Fibroblast of the aortic adventitia (primary cell): ENCODE measurements at places on chromosomes 11 and 22.
A peak's percentile ranks its signal among the peaks of the same experiment; 100 is the strongest.

DNA sequence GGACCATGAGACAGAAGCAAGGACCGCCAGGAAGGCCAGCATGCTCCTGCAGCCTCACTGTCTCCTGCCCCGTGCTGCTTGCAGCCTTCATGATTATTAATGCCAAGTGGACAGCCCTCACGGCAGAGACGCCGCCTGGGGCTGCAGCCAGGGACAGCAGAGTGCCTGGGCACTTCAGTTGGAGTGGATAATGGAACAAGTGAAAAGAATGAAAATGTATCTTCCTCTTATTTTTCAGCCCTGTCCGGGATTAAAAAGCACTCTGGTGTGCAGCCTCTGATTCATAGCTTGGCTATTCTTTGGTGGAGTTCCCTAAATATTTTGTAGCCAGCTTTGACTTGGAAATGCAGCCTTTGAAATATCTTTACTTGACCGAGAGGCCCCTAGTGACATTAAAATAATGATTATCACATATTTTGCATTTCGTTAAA, 1404.2 kb downstream of the BRD1 start:
- DNase-seq: peak; percentile 1

DNA sequence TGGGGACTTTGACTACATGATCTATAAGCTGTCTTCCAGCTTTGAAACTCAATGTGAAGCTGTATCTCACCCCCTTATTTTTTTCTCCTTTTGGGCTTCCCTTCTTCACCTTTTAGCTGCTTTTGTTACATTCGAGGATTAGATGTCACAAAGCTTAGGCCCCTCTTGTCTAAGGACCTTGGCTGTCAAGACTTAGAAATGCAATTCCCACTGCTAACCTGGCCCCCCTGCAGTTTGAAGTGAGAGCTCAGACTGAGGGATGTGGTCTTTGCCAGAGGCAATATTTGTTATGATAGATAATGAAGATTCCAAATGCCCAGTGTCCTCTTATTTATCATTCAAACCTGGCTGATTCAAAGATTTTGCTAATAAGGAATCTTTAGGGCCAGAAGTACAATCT, 128.3 kb downstream of the ARL14EP start:
- DNase-seq: no peak

DNA sequence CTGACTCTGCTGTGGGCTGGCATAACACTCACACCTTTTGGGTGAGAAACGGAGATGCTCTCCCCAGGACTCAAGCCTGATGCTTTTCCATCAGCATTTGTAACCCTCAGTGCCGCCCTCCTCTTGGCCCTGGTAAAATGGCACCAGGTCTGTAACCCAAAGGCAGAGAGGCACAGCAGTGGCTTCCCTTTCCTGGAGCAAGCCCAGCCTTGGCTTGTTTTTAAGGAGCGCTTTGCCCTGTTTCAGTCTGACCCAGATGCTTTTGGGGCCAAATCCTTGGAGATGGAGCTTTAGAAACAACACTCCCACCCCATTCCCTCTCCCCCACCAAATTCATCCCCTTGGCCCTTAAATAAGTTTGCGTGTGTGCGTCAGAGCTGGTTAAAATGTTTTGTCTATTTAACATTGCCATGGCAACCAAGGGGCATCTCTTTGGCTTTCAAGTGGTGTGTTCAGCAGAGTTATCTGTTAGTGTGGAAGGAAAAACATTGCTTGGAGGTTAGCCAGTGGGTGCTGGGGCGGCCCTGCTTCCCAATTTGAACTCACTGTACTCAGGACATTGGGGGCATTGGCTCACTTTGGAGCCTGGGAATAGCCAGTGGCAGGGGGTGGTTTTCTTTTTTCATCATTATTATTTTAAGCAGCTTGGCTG, 134.1 kb downstream of the NAV2 start:
- DNase-seq: no peak

- DNase-seq: no peak
Observed at GRCh38 chr22:38027487-38027886, 29.7 kb upstream of the PICK1 start.

GRCh38 chr22:40973144-40973543, 22.0 kb downstream of the RBX1 start:
- no peak for DNase-seq

- no peak for DNase-seq
Observed at GRCh38 chr22:26417406-26417805, 11.7 kb upstream of the ASPHD2 start.

DNA sequence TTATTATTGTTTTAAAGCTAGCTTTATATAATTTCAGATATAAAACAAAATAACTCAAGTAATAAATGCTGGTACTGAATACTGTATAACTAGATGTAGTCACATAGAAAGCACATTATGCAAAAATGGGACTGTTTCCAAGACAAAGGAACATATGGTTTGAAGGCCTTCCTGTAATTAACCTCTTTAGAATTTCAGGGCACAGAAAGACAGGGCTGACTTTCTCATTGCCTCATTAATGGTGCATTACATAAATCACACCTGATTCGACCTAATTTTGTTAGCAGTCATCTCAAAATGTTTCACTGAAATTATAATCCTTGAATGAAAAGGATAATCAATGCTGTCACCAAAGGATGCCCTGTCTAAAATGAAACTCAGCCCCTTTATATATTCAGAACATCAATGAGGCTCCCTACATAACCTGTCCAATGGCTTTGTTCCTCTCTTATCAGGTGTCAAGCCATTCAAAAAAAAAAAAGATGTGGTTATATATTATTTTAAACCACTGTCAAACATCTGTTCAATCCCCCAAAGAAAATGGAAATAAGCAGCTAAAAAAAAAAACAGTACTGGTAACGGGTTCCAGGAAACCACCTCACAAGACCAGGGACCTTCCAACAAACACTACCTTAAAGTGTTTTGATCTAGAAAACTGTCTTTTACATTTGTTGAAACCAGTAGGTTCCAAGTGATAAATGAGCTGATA, 77.4 kb downstream of the FAM168A start:
- no peak for DNase-seq

DNA sequence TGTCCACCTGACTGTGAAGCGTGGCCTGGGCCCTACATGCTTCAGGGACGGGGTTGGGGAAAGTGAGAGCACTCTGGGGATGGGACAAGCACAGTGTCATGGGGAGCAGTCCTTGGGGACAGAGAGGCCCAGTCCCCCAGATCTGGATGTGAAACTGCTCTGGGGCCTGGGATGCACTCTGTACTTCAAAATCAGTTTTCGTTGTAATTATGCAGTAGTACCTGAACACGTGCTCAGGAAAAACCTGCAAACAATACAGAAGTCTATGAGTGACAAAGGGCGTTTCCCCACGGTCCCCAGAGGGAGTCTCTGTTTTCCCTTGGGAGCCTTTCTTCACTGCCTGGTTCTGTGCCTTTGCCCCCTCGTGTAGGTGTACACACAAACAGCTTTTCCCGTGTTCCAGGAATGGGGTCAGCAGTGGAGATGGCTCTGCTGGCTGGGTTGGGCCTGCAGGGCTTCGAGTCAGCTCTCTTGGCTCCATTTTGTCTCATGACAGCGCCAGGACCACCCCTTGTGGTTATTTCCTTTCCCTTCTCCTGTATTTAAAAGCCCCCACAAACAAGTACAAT, 5.2 kb upstream of the TNFRSF13C start:
- no peak for DNase-seq

DNA sequence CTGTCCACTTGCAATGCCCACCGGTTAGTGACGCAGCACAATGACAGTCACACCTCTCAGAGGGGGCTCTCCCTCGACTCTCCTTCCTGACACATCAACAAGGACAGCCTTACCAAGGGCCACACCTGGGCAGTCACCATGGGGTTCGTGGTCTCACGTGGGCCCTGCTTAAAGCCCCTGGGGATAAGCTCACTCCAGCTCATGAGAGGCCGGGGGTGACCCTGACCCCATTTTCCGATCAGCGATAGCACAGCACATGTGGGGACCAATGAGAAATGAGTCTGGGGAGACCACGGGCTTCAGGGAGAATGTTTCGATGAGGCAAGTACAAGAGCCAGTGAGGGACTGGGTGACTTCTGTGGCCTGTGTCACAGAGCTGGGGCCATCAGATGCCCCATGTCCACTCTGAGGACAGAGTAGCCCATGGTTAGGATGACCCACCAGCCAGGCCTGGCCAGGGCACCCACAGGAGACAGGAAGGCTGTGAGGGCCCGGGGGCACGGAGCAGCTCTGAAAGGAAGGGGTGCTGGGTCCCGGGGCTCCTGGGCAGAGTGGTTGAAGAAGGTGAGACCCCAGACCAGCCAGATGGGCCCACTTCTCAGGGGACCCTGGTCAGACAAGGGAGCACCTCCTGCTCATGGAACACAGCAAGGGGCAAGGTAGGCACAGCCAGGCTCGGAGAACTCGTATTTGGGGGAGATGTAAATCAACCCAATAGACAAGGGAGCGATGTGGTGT, 128.8 kb downstream of the MED15 start:
- no peak for DNase-seq

- no peak for DNase-seq
Observed at GRCh38 chr11:69293087-69293486, 868 bp upstream of the MYEOV start.

GRCh38 chr11:10488121-10488933, 33.3 kb downstream of the AMPD3 start:
- DNase-seq: no peak

DNA sequence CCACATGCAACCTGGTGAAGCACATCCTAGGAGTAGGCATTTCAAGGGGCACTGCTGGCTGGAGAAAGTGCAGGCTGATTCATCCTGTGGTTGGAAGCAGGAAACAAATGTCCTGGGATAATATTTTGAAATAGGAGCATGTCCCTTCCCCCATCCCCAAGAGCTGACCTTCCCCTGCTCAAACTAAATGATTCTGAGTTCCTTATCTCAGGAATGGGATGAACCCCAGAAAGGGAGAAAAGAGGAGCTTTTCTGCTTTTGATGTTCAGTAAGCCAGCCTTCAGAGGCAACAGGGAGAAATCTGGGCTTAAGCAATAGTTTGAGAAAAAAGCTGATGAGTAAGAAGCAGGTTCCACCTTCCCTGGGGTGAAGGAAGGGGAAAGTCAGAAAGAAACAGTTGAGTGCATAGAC, 19.5 kb upstream of the SPON1 start:
- peak; percentile 67 for DNase-seq

GRCh38 chr11:111452146-111452545, 60.0 kb downstream of the BTG4 start:
- DNase-seq: peak; percentile 13

- DNase-seq: no peak
Observed at GRCh38 chr11:15476371-15476917, 361.7 kb downstream of the INSC start.

- DNase-seq: no peak
Observed at GRCh38 chr11:122634501-122634900, 21.0 kb upstream of the UBASH3B start.

GRCh38 chr11:74021998-74022397, 13.1 kb upstream of the UCP3 start:
- DNase-seq: no peak

DNA sequence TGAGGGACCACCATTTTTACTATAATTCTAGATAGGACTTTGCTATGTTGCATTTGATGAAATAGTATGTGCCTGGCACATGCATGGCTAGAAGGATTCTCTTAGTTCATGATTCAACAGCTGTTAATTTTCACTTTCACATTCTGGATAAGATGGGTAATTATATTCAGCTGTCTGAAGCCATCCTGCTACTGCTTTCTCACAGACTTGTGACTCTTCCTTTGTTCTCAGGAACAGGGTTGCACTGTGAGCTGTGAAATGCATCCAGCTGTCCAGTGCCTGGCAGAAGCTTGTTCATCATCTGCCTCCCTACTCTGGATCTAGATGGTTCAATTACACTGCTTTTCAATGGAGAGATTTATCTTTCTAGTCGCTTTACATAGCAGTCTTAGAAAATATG, 610.1 kb upstream of the ANO5 start:
- no peak for DNase-seq

DNA sequence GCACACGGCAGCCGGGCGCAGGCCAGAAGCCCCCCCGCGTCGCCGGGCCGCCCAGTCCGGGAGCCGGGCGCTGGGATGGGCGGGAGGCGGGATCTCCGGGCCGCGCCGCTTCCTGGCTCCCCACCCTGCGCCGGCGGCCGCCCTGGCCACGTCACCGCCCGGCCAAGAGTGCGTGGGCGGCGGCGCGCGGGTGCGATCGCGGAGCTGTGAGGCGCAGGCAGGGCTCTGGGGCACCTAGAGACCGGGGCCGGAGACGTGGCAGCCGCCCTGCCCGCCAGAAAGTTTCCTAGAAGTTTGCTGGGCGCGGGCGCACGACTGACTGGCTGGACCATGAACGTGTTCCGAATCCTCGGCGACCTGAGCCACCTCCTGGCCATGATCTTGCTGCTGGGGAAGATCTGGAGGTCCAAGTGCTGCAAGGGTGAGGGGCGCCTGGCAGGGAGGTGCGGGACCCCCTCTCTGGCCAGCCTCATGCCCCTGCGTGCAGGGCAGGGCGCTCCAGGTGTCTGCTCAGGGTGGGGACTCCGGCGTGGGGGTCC, at the start of gene KDELR3:
Gene KDELR3 (plus strand): TSS at position 193 of the 539 bp plus-strand sequence. CDS start 138 bp downstream, at position 331.
- DNase-seq: peak; percentile 63

DNA sequence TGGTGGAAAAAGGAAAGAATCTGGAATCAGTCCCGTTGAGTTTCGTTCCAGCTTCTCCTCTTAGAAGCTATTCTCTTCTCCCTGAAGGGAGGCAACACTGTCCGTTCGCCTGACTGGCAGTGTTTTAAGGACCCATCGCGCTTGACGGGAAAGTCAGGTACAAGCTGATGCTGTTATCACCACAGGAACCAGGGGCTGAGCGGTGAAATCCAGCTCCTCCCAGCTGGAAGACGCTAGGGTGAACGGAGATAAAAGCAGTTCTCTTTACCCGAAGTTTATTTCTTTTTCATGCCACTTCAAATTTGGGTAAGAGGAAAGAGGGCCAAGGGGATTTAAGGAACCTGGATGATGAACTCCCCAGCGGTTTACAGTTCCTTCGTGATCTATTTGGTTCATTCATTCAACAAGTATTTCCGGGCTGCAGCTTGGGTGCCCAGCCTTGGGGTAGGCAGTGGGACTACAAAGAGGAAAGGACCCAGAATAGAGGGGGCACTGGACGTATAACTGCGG, 551 bp upstream of the DEUP1 start:
- DNase-seq: no peak

- DNase-seq: no peak
Observed at GRCh38 chr11:24900960-24901549, 404.2 kb downstream of the LUZP2 start.

- no peak for DNase-seq
Observed at GRCh38 chr22:31278626-31279326, 13.5 kb downstream of the PIK3IP1 start.

GRCh38 chr11:128407962-128408361, 179.4 kb downstream of the ETS1 start:
- peak; percentile 96 for DNase-seq

DNA sequence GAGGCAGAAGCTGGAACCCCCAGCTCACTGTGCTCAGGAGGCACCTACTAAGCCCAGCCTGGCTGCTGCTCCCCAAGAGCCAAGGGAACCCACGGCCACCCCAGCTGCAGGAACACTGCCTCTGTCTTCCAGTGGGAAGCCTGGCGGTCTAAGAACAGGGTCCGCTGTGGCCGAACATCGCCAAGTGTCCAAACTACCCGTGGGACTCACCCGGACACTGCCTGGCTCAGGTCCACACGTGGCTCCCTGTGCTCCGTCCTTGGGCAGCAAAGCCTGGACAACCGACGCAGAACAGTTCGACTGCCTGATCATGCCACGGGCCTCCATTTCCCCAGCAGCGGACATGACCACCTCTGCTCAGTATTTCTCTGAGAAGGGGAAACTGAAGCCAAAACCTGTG, 747.0 kb downstream of the BRD1 start:
- DNase-seq: no peak

GRCh38 chr11:97290464-97291041, 900.7 kb downstream of the JRKL start:
- no peak for DNase-seq
